ENCODE measurements at places on chromosomes 1 and 21.

DNA sequence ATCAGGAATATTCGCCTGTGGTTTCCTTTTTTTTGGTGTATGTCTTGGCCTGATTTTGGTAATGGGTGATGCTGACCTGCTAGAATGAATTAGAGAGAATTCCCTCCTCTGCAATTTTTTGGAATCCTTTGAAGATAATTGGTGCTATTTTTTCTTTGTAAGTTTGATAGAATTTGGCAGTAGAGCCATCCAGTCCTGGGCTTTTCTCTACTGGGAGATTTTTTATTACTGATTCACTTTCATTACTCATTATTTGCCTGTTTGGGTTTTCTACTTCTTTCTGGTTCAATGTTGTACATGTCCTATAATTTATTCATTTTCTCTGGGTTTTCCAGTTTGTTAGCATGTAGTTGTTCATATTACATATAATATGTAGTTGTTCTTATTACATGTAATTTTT, 48.7 kb downstream of the NTMT2 start:
- no peaks in the 10 kb centered on the region for H3K4me1 ChIP-seq
- no peak overlapping the region for H3K27ac ChIP-seq
- no peak overlapping the region for H3K4me3 ChIP-seq
- H3K36me3 ChIP-seq: no peaks in the 10 kb centered on the region
- no peak for DNase-seq

DNA sequence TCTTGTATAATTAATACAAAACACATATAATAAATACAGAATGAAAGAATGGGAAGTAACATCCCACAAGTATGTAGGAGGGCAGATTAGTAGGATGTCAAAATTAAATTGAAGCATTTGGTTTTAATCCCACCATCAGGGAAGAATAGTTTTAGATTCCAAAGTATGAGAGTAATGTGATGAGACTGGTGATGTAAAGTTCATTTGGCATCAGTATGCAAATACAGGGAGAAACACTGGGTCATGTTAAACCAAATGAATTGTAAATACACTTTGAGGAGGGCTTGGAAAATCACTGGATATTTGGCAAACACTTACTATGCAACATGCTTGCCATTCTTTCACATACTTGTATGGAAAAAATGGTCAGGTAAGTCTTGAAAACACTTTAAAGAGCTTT, 358.8 kb downstream of the DPYD start:
- no peak overlapping the region for H3K27ac ChIP-seq
- DNase-seq: no peak
- H3K36me3 ChIP-seq: peaks cover 19% of the 10 kb centered on the region
- no peaks in the 10 kb centered on the region for H3K4me1 ChIP-seq
- H3K27me3 ChIP-seq: no peaks in the 10 kb centered on the region

GRCh38 chr1:43789604-43790550, 82.5 kb downstream of the ST3GAL3 start:
- peaks cover 3% of the 10 kb centered on the region for H3K36me3 ChIP-seq
- no peak overlapping the region for H3K4me3 ChIP-seq
- peaks cover 6% of the 10 kb centered on the region for H3K4me1 ChIP-seq
- H3K27ac ChIP-seq: no peak overlapping the region

GRCh38 chr1:205444931-205445645, 10.8 kb downstream of the BLACAT1 start:
- no peak overlapping the region for H3K4me3 ChIP-seq
- peaks cover 23% of the 10 kb centered on the region for H3K4me1 ChIP-seq

- DNase-seq: no peak
- no peaks in the 10 kb centered on the region for H3K36me3 ChIP-seq
- H3K4me1 ChIP-seq: no peaks in the 10 kb centered on the region
- H3K4me3 ChIP-seq: no peak overlapping the region
- H3K27ac ChIP-seq: no peak overlapping the region
Measured at GRCh38 chr1:175099916-175100315, 32.3 kb downstream of the TNN start.

- no peak for DNase-seq
- no peak overlapping the region for H3K4me3 ChIP-seq
- H3K36me3 ChIP-seq: peaks cover 1% of the 10 kb centered on the region
- H3K27me3 ChIP-seq: no peaks in the 10 kb centered on the region
- H3K4me1 ChIP-seq: no peaks in the 10 kb centered on the region
- no peak overlapping the region for H3K27ac ChIP-seq
Measured at GRCh38 chr1:245716561-245716960, 561.8 kb downstream of the KIF26B start.

- H3K36me3 ChIP-seq: peaks cover 37% of the 10 kb centered on the region
- no peaks in the 10 kb centered on the region for H3K27me3 ChIP-seq
- H3K4me1 ChIP-seq: peaks cover 26% of the 10 kb centered on the region
- peak; percentile 33 for DNase-seq
- peak overlapping the region; percentile 82 for H3K27ac ChIP-seq
Measured at GRCh38 chr1:243596431-243597062, 253.5 kb downstream of the AKT3 start.

- no peak overlapping the region for H3K4me3 ChIP-seq
- H3K36me3 ChIP-seq: peaks cover 6% of the 10 kb centered on the region
- no peaks in the 10 kb centered on the region for H3K4me1 ChIP-seq
- no peak overlapping the region for H3K27ac ChIP-seq
- no peak for DNase-seq
Measured at GRCh38 chr1:10108134-10108663, 75.4 kb downstream of the UBE4B start.

- no peak overlapping the region for H3K27ac ChIP-seq
- no peaks in the 10 kb centered on the region for H3K4me1 ChIP-seq
- H3K4me3 ChIP-seq: no peak overlapping the region
Measured at GRCh38 chr1:169250022-169250421, 117.6 kb downstream of the NME7 start.

DNA sequence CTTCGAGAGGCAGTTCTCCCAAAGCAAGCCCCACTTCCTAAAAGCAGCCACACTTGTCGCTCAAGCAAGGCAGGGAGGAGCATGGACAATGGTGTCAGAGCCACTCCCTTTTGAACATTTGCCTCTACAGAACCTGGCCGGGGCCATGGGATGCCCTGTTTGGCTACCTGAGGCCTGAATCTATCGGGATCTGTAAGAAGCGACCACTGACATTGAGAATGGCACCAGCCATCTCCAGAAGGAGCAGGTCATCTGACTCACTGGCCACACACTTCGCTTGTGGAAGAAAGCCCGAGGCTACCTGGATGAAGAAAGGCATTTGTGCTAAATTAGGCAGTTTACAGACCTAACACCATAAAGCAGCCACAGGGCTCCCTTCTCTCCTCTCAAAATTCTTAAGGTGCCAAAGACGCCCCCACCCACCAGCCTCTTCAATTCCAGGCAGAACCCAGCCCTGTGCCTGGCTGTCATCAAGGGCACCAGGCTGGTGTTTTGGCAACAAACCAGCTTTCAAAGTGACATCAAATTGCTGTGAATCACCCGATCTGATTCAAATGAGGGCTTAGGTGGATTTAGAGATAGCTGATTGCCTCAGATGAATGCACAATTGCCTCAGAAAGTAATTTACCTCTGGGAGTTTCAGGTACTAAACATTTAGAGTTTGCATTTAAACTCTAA, 104.8 kb downstream of the ETS2 start:
- H3K4me1 ChIP-seq: no peaks in the 10 kb centered on the region
- no peak overlapping the region for H3K27ac ChIP-seq
- H3K4me3 ChIP-seq: no peak overlapping the region
- H3K27me3 ChIP-seq: no peaks in the 10 kb centered on the region

DNA sequence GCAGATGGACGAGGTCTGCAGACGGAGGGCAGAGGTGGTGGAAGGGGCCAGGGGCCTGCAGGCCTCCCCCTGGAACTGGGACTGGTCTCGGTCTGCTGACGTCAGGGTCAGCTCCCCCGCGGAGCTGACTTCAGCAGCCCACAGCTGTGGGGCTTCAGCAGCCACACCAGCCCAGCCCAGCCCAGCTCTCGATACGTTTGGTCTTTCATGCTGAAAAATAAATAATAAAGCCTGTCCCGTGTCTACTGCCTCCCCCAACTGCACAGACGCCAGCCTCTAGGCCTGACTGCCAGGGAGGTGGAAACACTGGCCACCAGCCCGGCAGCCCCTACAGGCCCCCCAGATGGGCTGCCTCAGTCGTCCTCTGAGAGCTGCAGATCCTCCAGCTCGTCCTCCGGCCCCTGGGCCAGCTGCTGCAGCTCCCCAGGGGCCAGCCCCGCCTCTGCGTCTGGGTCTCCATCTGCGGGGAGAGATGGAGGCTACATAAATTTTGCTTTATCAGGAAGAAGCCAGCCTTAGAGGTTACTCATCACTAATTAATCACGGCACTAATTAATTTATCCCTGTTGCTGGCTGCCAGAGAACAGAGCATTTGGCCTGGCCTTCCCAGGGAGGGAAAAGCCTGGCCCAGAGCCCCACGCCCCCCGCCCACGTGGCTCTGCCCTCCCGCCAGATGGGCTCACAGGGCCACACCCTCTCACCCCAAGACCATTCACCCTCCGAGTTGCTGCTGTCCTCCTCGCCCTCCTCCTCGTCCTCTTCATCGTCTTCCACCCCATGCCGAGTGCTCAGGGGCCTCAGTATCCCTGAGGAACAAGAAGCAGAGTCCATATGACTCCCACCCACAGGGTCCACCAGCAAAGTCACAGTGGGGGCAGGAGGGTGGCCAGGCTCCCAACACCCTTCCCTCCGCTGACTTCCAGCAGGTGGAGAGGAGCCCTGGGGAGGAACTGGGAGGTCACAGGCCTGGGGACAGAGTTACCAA, 14.4 kb downstream of the NOC2L start:
- peaks cover 9% of the 10 kb centered on the region for H3K4me1 ChIP-seq
- peaks cover 30% of the 10 kb centered on the region for H3K27me3 ChIP-seq
- H3K36me3 ChIP-seq: peaks cover 18% of the 10 kb centered on the region

DNA sequence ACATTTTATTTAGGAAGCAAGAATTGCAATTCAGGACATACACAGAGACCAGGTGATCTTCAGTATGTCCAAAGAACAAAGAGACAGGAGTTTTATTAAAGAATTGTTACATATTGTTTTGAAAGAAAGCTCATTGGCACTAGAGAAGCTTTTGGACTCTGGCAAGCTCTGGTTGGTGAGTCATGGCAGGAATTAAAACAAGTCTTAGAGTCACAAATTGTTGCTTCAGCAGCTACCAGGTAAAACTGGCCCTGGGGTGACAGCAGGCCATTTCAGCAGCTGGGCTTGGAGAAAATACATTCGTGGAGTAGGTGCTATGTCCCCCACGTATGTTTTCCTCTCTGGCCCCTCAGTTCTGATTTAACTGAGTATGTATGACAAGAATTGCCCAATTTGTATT, 58.8 kb downstream of the MAP3K21 start:
- H3K4me3 ChIP-seq: no peak overlapping the region
- H3K36me3 ChIP-seq: peaks cover 2% of the 10 kb centered on the region
- H3K4me1 ChIP-seq: no peaks in the 10 kb centered on the region
- no peak for DNase-seq
- peaks cover 17% of the 10 kb centered on the region for H3K27me3 ChIP-seq

- no peaks in the 10 kb centered on the region for H3K27me3 ChIP-seq
- no peak for DNase-seq
- H3K36me3 ChIP-seq: peaks cover 15% of the 10 kb centered on the region
- H3K4me1 ChIP-seq: peaks cover 2% of the 10 kb centered on the region
- H3K27ac ChIP-seq: no peak overlapping the region
Measured at GRCh38 chr1:107704911-107705310, 260.1 kb downstream of the VAV3 start.

DNA sequence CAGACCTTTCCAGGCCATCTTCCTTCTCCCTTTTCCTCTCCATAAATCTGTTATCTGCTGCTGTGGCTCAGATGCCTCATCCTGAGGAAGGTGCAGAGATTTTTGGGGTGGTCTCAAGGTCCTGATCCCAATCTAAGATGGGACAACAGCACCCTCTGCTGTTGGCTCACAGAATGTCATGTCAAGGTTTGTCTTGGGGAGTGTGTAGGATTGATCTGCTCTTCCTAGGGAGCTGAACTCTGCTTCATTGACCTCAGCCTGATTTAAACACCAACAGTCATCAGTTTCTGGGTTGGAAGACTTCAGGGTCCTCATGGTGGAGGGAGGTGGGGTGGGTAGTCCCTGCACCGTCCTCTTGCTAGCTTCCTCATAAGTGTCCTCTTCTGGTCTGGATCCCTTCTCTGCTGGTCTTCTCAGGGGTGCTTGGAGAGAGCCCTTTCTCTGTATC, 62.8 kb upstream of the LAX1 start:
- no peaks in the 10 kb centered on the region for H3K27me3 ChIP-seq
- H3K4me3 ChIP-seq: no peak overlapping the region
- peak; percentile 55 for DNase-seq
- peak overlapping the region; percentile 32 for H3K27ac ChIP-seq
- H3K36me3 ChIP-seq: no peaks in the 10 kb centered on the region
- H3K4me1 ChIP-seq: no peaks in the 10 kb centered on the region

GRCh38 chr1:226607268-226607660, 58.7 kb downstream of the STUM start:
- DNase-seq: no peak
- peaks cover 4% of the 10 kb centered on the region for H3K27me3 ChIP-seq
- no peaks in the 10 kb centered on the region for H3K4me1 ChIP-seq
- H3K4me3 ChIP-seq: no peak overlapping the region
- H3K36me3 ChIP-seq: no peaks in the 10 kb centered on the region

DNA sequence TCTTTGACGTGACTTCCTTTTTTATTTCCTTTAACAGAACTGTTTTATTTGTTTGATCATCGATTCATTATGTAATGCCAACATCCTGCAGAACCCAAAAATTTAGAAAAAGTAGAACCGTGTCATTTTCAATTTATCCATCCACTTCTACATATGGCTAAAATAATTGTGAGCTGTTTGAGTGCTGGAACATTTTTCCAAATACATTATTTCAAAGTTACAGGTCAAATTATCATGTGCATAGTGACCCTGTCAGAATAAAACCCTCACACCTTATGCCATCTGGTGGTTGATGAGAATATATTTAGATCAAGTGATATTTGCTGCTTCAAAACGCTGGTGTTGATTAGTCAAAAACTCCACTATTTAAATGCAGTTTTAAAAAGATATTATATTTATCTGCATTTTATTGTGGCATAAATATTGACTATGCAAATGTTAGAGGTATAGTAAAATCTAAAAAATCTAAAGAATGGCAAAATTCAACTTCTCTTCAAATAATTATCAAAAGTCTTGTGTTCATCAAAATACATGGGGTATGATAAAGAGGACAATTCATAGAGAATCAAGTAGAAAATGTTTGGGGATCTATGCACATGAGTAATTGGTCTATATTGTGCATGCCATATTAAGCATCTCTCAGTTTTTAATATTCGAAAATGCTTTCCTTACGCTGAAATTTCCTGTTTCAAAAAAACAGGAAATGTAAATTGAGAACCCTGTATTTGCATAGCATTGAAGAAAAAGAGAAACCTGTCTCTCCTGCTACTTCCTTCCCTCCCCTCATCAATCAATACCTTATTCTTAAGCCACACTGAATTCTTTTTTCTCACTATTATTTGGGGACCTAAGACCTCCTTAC, 39.7 kb downstream of the UBE2U start:
- H3K27ac ChIP-seq: no peak overlapping the region
- H3K27me3 ChIP-seq: peaks cover 4% of the 10 kb centered on the region
- H3K36me3 ChIP-seq: no peaks in the 10 kb centered on the region
- peaks cover 25% of the 10 kb centered on the region for H3K4me1 ChIP-seq
- H3K4me3 ChIP-seq: peak overlapping the region; percentile 58

- DNase-seq: no peak
- H3K27me3 ChIP-seq: peaks cover 8% of the 10 kb centered on the region
- no peak overlapping the region for H3K4me3 ChIP-seq
- H3K36me3 ChIP-seq: no peaks in the 10 kb centered on the region
- no peak overlapping the region for H3K27ac ChIP-seq
- no peaks in the 10 kb centered on the region for H3K4me1 ChIP-seq
Measured at GRCh38 chr1:115314092-115314491, 24.0 kb downstream of the NGF start.
